ENCODE measurements at places on chromosomes 12 and 14.

DNA sequence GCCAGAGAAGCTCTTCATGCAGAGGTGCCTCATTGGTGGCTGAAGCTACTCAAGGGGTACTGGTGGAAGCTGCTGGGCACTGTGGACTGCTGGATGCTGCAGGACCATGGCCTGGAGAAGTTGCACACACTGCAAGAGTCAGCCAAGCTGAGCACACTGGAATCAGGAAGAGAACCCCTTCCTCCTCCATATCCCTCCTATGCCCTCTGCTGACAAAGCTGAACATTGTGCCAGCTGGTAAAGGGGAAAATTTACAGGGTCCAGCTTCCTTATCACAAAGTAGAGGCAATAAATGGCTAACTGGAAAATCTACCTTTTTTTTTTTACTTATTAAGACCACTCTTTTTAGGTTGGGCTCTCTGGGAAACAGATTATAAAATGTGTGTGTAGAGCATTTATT, 6.5 kb downstream of the CCDC175 start:
- DNase-seq = no peak

DNA sequence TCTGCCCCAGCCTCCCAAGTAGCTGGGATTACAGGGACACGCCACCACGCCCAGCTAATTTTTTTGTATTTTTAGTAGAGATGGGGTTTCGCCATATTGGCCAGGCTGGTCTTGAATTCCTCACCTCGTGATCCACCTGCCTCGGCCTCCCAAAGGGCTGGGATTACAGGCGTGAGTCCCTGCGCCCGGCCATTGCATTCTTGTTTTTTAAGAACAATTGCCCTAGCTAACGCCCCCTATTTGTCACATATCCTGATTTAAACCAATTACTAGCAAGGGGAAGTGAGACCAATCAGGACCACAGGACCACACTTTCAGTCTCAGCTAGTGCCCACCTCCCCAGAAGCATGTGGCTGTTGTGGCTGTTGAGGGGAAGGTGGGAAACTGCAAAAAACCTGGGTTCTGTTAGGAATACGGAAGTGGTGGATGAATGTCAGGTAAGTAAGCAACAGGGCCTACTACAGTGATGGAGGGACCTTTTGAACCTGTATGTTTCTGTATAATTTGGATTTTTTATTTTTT, 37.8 kb upstream of the NFYB start:
- no peak for DNase-seq

GRCh38 chr12:22935501-22935900, 310.5 kb downstream of the ETNK1 start:
- no peak for DNase-seq

- no peak for DNase-seq
Observed at GRCh38 chr12:131797588-131797934, 30.6 kb upstream of the MMP17 start.

DNA sequence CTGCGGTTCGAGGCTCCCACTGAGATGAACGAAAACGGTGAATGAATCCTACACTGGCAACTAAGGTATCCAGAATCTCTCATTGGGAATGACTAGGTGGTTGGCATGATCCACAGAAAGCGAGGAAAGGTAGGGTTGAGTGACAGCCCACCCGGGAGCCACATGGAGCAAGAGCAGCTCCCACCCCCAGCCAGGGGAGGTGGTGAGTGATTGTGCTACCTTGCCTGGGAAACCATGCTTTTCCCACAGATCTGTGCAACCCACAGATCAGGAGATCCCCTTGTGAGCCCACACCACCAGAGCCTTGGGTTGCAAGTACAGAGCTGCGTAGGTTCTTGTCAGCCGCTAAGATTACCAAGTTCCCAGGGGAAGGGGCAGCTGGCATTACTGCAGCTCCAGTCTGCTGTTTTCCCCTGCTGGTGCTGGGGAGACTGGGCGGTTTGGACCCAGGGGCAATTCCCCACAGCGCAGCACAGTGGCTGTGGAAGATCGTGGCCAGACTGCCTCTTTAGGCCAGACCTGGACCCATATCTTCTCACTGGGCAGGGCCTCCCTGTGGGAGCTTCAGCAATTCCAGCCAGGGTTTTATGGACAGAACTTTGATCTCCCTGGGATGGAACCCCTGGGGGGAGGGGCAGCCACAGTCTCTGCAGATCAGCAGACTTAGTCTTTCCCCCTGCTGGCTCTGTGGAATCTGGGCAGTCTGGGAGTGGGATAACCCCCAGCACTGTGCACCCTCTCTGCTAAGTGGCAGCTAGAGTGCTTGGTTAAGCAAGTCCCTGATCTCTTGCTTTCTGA, 44.6 kb upstream of the PPP4R3A start:
- DNase-seq = no peak

Data from activated CD4-positive, CD25-positive, alpha-beta regulatory T cell (primary cell).